Tibial artery (tissue), 4 donors: ENCODE measurements at places on chromosomes 2 and 18.

DNA sequence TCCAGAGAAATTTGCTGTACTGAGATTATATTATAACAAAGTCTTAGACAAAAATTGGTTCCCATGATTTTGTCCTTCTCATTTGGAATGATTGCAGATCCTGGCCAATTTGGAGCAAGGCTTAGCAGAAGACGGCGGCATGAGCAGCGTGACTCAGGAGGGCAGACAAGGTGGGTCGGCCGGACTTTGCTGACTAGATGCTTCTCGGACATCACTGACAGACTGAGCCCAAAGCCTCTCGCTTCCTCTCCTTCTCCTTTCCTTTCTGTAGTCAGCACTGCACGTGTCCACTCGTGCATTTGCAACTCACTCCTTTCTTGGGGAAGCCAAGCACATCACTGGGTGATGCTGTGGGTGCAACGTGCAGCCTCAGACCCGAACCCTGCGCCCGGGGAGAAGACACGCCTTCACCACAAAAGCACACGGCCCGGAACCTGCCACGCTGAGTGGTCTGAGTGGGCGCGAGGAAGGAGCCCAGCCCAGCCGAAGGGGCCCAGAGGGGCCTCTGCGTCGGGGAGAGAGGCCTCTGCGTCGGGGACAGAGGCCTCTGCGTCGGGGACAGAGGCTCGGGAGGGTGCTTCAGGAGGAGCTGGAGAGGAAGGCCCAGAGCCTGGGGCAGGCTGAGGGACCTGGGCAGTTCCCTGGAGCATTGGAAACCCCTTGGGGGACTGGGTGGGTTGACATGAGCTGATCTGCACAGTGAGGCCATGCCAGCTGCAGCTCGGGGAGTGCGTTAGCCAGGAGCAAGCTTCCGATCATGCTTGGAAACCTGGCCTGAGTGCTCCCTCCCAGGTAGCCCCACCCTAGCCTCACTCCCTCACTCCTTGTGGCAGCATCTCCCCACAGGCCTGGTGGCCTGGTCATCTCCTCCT, 61.6 kb downstream of the ADI1 start:
- H3K27me3 ChIP-seq, result no peaks in the 10 kb centered on the region
- no peak for DNase-seq
- peaks cover 7% of the 10 kb centered on the region for H3K4me1 ChIP-seq
- no peak overlapping the region for H3K4me3 ChIP-seq

GRCh38 chr2:174051741-174052583, 86.8 kb upstream of the SP3 start:
- H3K4me1 ChIP-seq, result no peaks in the 10 kb centered on the region
- H3K36me3 ChIP-seq, result no peaks in the 10 kb centered on the region
- no peak overlapping the region for H3K27ac ChIP-seq
- no peaks in the 10 kb centered on the region for H3K27me3 ChIP-seq
- no peak for DNase-seq

GRCh38 chr2:150681120-150681804, 193.8 kb upstream of the RND3 start:
- DNase-seq, result no peak
- no peaks in the 10 kb centered on the region for H3K27me3 ChIP-seq
- no peak overlapping the region for H3K27ac ChIP-seq
- H3K4me1 ChIP-seq, result no peaks in the 10 kb centered on the region

DNA sequence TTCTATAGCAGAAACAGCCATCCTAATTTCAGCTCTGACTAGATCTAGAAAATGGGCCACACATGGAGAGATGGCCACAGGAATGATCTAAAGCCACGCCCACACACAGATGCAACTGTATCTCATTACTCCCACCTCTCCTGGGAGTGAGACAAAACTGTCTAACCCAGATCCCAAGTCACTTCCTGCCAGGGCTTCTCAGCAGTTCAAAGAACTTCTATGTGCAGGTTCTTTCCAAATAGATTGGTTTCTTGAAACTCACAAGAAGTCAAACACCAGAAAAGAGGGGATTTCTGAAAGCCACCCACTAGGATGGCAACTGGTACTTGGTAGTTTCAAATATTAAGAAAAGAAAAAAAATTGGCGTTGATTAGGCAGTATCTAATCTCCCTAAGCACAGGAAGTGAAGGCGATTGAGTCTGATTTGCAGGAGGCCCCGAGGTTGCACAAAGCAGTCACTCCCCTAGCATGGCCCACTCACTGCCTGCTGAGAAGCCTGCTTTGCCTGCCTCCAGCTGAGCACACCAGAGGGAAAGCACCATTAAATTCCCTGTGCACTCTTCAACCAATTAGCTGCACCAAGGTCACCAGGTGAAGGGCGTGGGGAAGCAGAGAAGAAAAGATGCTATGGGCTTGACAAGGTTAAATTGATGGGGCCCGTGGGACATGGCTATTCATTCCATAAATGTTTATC, 51.1 kb downstream of the PAPOLG start:
- H3K27me3 ChIP-seq, result no peaks in the 10 kb centered on the region
- no peaks in the 10 kb centered on the region for H3K4me1 ChIP-seq
- DNase-seq, result no peak
- H3K27ac ChIP-seq, result no peak overlapping the region

DNA sequence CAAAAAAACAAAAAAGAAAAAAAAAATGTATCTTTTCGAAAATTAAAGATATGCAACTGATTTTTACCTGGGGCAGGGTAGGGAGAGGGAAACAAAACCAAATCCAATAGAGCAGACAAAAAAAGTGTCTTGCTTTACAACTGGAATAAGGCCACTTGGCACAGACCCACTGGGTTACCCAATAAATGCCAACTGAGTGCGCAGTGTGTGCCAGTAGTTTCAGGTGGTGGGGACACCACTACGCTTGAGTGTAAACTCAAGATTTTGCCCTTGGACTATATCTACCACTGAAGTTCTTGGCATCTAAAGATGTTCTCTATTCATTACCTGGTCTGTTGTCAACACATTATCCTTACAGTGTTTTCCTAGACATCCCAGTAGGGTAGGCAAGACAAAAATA, 16.3 kb downstream of the VPS4B start:
- H3K27ac ChIP-seq, result no peak overlapping the region
- no peak for DNase-seq
- peaks cover 66% of the 10 kb centered on the region for H3K36me3 ChIP-seq
- H3K4me3 ChIP-seq, result no peak overlapping the region
- no peaks in the 10 kb centered on the region for H3K4me1 ChIP-seq

GRCh38 chr2:238499731-238500580, 73.2 kb downstream of the ASB1 start:
- no peak for DNase-seq
- H3K4me3 ChIP-seq, result no peak overlapping the region
- no peaks in the 10 kb centered on the region for H3K36me3 ChIP-seq
- H3K27ac ChIP-seq, result no peak overlapping the region
- H3K4me1 ChIP-seq, result no peaks in the 10 kb centered on the region

GRCh38 chr18:49359732-49360444, 100.6 kb downstream of the DYM start:
- H3K36me3 ChIP-seq, result peaks cover 15% of the 10 kb centered on the region
- H3K27me3 ChIP-seq, result no peaks in the 10 kb centered on the region
- DNase-seq, result no peak
- H3K4me3 ChIP-seq, result no peak overlapping the region

- DNase-seq, result no peak
- no peak overlapping the region for H3K4me3 ChIP-seq
- H3K27ac ChIP-seq, result no peak overlapping the region
- no peaks in the 10 kb centered on the region for H3K27me3 ChIP-seq
These were observed 74.8 kb downstream of the TCF4 start for GRCh38 chr18:55513161-55513560.

GRCh38 chr18:46070815-46071652, 1.0 kb downstream of the PSTPIP2 start:
- H3K27me3 ChIP-seq, result no peaks in the 10 kb centered on the region
- H3K4me1 ChIP-seq, result peaks cover 16% of the 10 kb centered on the region
- no peak for DNase-seq
- peak overlapping the region; percentile 77 for H3K27ac ChIP-seq
- no peaks in the 10 kb centered on the region for H3K36me3 ChIP-seq
- peak overlapping the region; percentile 84 for H3K4me3 ChIP-seq

DNA sequence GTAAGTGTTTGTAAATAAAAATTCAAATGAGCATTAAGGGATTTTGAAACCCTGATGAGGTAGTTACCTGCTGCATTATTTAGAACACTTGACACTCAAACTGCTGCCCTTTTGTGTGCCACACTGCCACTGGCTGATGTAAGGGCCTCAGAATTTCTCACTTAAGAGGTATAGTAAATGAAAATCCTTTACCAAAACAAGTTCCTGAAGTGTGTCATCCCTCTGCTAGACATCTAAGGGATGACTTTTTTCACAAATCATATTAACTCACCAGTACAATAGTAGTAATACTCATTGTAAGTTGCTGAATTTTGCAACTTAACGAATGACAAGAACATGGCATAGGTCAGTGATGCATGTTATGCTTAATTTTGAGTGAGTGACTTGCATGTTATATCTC, 274.9 kb upstream of the UBE2E3 start:
- H3K4me1 ChIP-seq, result no peaks in the 10 kb centered on the region
- H3K4me3 ChIP-seq, result no peak overlapping the region
- no peak for DNase-seq
- H3K36me3 ChIP-seq, result no peaks in the 10 kb centered on the region
- H3K27ac ChIP-seq, result no peak overlapping the region

- H3K4me1 ChIP-seq, result no peaks in the 10 kb centered on the region
- H3K27me3 ChIP-seq, result no peaks in the 10 kb centered on the region
- H3K4me3 ChIP-seq, result no peak overlapping the region
- no peak for DNase-seq
These were observed 150.3 kb upstream of the DNMT3A start for GRCh38 chr2:25491966-25492532.

DNA sequence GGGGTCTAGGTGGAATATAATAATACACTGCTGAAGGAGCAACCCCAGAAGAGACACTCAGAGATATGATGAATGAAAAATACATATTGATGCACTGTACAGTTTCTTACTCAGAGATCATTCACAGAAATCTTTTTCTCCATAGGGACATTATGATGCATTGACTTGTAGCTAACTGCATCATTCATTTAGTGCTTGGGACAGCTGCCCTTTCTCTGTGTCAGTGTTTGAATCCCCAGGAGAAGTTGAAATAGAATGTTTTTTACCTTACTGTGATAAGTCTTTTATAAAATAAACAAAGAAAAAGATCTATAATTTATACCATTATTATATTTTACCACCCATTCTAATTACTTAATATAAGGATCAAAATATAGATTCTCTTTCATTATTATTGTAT, 91.7 kb upstream of the DSEL start:
- H3K4me1 ChIP-seq, result no peaks in the 10 kb centered on the region
- DNase-seq, result no peak
- no peak overlapping the region for H3K4me3 ChIP-seq

DNA sequence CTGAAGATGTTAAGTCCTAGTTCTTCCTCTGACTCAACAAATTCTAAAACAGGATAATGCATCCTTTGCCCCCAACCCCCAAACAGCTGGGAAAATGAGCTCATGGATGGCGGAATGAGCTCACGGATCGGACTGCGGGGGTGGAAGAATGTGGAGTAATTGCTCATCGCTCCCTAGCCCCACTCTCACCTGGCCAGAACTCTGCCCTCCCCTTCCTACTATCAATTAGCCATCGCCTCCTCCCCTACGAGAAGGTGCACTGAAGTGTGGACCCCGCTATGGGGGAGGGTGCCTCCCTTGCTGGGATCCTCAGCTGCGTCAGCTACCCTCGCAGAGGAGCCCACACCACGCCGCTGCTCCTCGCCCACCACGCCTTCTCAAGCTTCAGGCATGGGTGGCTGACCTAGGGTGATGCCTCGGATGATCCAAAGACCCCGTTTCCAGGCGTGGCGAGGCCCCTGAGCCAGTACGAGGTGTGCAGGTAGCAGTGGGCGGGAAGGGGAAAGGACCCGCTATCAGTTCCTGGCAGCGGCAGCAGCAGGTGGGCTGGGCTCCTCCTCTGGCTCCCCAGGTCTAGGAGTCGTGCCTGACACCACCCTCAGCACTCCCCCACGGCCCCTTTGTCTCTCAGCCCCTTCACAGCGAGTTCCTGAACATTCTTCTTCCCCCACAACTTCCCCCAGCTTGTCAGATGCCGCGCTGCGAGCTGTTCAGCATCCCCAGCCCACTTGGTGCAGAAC, 82.1 kb upstream of the POMC start:
- H3K4me3 ChIP-seq, result no peak overlapping the region
- no peaks in the 10 kb centered on the region for H3K27me3 ChIP-seq
- peaks cover 30% of the 10 kb centered on the region for H3K36me3 ChIP-seq
- DNase-seq, result no peak
- H3K27ac ChIP-seq, result no peak overlapping the region

DNA sequence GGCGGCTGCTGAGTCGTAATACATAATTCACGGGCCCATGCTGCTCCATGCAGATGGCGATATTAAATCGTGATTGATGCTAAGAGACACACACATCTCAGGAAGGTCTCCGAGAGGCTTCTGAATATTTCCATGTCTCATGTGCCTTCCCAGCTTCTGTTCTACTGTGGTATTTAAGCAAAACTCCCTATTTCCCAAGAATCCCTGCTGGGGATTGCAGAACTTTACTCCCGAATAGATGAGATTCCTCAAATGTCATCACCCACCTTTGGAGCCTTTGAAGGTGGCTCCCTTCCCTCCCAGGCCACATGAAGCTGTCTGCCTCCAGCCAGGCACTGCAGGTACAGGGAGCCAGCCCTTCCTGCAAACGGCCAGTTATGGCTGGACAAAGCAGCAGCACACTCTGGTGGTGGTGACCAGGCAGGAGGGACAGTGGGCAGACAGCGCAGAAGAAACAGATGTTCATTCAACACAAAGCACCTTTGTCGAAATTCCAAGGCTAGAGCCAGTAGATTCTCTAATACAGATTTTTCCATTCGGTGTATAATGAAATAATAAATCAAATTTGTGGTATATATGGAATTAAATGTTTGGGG, 14.1 kb downstream of the NRP2 start:
- no peak overlapping the region for H3K4me3 ChIP-seq
- no peak for DNase-seq
- H3K27ac ChIP-seq, result no peak overlapping the region
- no peaks in the 10 kb centered on the region for H3K27me3 ChIP-seq
- H3K36me3 ChIP-seq, result no peaks in the 10 kb centered on the region

DNA sequence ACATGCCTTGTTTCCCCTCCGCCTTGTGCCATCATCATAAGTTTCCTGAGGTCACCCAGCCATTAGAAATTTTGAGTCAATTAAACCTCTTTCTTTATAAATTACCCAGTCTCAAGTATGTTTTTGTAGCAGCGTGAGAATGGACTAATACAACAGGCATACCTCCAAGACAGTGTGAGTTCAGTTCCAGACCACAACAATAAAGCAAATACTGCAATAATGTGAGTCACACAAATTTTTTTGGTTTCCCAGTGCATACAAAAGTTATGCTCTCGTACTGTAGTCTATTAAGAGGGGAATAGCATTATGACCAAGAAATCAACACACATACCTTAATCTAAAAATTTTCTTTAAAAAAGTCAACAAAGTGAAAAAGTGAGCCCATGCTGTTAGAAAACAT, 217.2 kb downstream of the NR4A2 start:
- H3K27me3 ChIP-seq, result no peaks in the 10 kb centered on the region
- DNase-seq, result no peak
- no peak overlapping the region for H3K4me3 ChIP-seq
- H3K27ac ChIP-seq, result no peak overlapping the region
- no peaks in the 10 kb centered on the region for H3K4me1 ChIP-seq
